ENCODE measurements at places on chromosomes 13 and 19.

DNA sequence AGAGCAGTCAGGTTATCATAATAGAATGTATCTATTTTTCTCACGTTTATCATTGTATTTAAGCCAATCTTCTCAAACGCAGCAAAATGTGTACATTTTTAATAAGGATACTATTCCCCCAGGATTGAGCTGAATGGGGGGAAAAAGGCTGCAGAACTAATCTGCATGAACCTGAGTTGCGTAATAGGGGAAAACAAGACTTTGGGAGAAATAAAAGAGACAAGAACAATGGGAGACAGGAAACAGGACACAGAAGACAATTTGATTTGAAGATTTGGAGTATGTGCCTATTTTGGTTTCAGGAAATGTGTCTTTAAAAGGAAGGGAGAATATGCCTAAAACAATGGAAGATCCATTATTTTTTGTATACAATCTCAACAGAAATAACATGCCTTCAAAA, 844.5 kb downstream of the DIAPH3 start:
- no peak for DNase-seq

DNA sequence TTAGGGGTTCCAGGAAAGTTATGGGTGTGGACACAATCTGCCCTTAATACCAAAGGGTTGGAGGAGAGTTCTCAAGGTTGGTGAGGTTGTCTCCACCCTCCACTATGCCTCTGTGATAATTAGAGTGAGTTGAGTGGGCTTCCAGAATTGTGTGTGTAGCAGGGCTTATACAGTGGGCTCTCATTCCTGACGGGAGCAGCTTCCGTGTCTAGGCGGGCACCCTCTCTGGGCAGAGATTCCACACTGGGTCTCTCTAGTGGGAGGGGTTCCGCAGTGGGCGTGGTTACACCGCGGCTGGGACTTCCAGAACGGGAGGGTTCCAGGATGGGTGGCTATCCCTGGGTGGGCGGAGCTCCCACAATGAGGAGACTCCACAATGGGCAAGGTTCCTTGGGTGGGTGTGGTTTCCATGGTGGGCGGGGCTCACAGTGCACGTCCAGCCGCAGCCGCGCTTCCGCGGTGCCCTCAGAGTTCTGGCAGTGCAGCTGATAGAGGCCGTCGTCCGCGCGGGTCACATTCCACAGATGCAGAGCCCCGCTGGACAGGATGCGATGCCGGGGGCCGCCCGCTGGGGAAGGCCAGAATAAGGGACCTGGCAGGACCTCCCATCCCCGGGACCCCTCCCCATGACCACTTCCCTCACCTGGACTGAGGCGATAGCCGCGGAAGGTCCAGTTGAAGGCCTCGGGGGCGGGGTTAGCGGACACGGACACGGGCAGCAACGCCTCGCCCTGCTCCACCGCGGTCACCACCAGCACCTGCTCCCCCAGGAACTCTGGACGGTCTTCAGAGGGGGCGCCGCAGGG, 8.4 kb downstream of the NPHS1 start:
- no peak for DNase-seq

- no peak for DNase-seq
These were observed 446.6 kb downstream of the KLF5 start for GRCh38 chr13:73505376-73505890.

GRCh38 chr19:18789883-18790565, 1.1 kb downstream of the COMP start:
- DNase-seq: no peak

GRCh38 chr13:66952507-66952906, 277.6 kb downstream of the PCDH9 start:
- DNase-seq: no peak

DNA sequence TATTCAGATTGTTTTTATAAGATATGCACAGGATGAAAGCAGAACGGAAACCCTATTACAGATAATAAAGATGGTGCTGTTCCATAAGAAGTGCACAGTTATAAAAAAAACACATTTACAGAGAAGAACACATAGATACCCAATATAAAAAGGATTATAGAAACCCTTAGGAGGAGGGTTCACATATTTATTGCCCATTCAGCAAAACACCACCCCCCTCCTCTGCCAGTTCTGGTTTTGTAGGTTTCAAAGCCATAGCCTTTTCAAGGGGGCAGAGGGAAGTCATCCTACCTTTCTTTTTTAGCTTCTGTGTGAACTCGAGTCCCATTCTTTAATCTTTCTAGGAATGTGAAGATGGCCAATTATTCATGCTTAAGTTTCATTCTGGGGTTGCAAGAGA, 511.2 kb downstream of the GPC5 start:
- DNase-seq: no peak

DNA sequence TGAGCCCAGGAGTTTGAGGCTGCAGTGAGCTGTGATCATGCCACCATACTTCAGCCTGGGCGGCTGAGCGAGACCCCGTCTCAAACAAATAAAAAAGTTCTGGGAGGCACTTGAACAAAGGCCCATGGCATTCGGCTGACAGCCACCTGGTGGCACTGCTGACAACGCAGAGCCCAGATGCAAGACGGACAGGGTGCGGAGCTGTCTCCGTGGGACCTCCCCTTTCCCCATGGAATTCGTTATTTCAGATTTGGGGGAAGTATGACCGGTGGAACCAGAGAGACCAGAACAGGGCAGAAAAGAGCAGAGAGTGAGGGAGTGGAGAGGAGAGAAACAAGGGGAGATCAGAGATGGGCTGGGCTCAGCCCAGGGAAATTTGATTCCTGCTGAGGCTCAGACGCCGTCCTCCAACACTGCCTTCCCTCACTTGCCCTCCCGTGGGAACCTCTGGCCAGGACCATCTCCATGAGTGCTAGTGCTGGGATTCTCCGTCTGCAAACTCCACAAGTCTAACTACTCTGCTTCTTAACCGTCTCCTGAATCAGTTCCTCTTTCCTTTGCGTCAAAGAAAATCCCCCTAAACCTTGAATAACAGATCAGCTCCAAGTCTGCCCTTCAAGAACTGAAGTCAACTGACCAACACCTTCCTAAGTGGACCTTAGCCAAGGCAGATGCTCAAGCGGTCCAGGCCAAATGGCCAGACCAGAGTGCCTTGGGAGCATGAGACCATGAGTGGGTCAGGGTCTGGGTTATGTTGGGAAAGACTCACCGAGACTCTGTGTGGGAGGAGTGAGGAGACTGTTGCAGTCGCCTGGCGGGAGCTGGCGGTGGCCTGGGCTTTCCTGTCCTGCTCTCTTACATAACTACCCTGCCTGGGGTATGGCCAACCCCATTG, 11.9 kb upstream of the ATF5 start:
- DNase-seq: no peak
